ENCODE measurements at places on chromosomes 7 and 10.

GRCh38 chr10:132537684-132538001 is at the start of gene INPP5A:
Gene INPP5A, plus strand, starts transcription at chr10:132537787. Its CDS starts 310 bp downstream, at chr10:132538097.
- no peak for DNase-seq

DNA sequence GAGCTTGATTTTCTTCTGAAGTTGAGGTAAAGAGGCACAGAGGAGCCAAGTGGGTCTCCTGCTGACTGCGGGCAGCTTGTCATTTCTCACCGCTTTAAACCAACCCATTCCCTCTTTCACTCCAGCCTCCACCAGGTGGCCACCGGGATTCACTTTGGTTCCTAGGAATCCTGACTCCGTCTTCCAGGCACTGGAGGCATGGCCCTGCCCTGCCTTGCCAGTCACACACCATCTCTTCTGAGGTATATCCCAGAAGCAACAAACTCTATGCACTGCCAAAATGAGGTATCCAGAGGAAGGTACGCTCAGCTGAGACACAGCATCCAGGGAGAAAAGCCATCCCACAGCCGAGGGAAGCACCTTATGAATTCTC is 280.8 kb downstream of the TNS3 start:
- DNase-seq, result no peak

- no peak for DNase-seq
These were observed 14.8 kb upstream of the LRRC17 start for GRCh38 chr7:102897856-102898531.

- no peak for DNase-seq
These were observed 41.3 kb upstream of the CALN1 start for GRCh38 chr7:72453471-72453870.

GRCh38 chr7:30001998-30002397 is 12.4 kb upstream of the SCRN1 start:
- no peak for DNase-seq

- DNase-seq, result no peak
These were observed 12.1 kb downstream of the SPRN start for GRCh38 chr10:133412381-133412711.

Measured in NCI-H2171 (cell line).